ENCODE measurements at places on chromosomes 5 and 9.

- DNase-seq, result no peak
These were observed 452.1 kb upstream of the MPDZ start for GRCh38 chr9:13731637-13732036.

DNA sequence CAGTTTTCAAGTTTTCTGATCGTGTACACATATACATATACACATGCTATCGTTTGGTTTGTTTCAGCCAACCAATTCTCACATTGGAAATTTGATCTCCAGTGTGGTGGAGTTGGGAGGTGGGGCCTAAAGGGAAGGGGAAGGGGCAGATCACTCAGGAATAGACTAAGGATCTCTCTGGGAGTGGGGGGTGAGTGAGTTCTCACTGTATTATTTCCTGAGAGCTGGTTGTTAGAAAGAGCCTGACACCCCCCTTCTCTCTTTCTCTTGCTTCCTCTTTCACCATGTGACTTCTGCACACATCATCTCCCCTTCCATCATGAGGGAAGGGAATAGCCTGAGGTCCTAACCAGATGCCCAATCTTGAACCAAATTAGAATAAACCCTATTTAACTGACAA is 551.7 kb downstream of the MAT2B start:
- DNase-seq, result no peak

- DNase-seq, result no peak
These were observed 245.5 kb upstream of the RPS23 start for GRCh38 chr5:82523633-82524032.

DNA sequence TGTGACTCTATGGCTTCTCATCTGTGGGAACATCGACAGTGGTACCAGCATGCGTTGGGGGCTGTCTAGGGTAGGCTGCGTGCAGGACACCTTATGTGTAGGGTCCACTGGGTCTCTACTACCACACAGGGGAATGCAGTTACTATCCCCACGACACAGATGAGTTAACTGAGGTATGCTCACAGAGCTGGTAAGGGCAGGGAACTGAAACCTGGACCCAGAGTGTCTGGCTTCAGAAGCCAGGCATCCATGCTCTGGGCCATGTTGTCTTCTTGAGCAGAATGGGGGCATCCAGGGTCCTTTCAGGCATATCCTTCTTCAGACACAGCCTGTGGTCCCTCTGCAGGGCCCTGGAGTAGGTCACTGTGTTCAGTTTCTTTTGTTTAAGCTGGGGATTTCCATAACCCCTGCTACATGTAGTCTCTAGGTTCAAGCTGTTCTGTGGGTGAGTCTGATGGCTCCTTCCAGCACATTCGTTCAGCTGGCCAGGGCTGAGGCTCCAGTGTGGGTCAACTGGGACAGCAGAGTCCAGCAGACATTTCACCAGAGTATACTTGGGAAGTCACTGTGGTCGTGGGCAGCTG is 148.8 kb downstream of the GADD45G start:
- DNase-seq, result no peak

- no peak for DNase-seq
These were observed 75.4 kb upstream of the ARAP3 start for GRCh38 chr5:141757402-141757801.

GRCh38 chr5:176734756-176735342 is 75.5 kb upstream of the UNC5A start:
- no peak for DNase-seq

DNA sequence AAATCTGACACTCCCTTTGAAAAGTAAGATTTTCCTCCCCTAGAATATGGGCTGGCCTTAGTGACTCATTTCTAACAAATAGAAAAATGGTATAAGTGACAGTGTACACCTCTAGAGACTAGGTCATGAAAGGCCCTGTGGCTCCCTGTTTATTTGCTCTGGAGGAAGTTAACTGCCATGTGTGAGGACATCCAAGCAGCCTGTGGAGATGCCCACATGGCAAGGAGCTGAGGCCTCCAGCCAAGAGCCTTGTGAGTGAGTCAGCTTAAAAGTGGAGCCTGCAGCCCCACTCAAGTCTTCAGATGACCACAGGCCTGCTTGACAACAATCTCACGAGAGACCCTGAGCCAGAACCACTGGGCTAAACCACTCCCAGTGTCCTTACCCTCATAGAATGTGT is 128.1 kb upstream of the LHFPL2 start:
- DNase-seq, result no peak

GRCh38 chr5:95113489-95113888 is 171.4 kb downstream of the MCTP1 start:
- no peak for DNase-seq

GRCh38 chr9:113556877-113557593 is 93.5 kb downstream of the RGS3 start:
- no peak for DNase-seq

- DNase-seq, result no peak
These were observed 277.6 kb upstream of the EFNA5 start for GRCh38 chr5:107948377-107948776.

DNA sequence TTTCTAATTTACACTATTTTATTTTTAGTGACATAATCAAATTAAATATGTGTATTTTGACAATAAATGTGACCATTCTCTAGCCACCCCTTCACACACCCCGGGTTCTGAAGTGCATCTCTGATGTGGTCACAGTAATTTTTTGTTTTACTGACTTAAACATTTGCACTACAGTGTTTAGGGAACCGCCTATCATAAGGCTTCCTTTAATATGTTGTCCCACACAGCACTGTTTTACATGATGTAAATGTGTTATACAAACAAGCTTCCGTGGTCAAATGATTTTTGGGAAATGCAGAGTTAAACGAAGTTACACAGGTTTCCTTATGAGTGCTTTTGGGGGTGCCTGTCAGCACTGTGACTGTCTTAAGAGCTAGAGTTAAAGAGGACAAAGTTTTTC is 86.5 kb downstream of the KDM4C start:
- DNase-seq, result no peak

GRCh38 chr5:104551628-104552027 is 989.0 kb upstream of the NUDT12 start:
- no peak for DNase-seq

DNA sequence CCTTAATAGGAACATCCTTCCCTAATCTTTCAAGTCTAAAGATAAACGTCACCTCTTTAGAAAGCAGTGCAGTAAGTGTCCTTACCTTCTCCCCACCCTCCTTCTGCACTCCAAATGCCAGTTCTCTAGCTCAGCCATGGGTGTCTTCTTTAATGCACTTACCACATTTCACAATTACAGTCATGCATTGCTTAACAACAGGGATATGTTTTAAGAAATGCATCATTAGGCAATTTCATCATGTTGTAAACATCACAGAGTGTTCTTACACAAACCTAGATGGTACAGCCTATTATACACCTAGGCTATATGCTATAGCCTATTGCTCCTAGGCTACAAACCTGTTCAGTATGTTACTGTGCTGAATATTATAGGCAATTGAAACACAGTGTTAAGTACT is 91.2 kb downstream of the RFX3 start:
- DNase-seq, result no peak

GRCh38 chr9:88287972-88288371 is 100.3 kb upstream of the SPIN1 start:
- DNase-seq, result no peak

- no peak for DNase-seq
These were observed 269.6 kb downstream of the ELAVL2 start for GRCh38 chr9:23556459-23556858.

DNA sequence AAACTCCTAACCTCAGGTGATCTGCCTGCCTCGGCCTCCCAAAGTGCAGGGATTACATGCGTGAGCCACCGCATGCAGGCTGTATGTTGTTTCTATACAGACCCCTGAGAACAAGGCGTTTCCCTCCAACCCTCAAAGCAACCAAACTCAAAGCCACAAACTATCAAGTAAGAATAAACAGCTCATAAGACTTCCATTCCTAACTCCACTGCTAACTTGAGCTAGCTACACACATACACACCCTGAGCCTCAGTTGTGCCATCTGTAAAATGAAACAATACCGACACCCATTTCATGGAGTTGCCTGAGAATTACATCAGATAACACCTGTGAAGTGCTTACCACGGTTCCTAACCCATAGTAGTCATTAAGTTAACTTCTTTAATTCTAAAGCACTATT is 70.8 kb downstream of the SERINC5 start:
- no peak for DNase-seq

- DNase-seq, result no peak
These were observed 66.5 kb downstream of the EPB41L4B start for GRCh38 chr9:109254317-109254716.

DNA sequence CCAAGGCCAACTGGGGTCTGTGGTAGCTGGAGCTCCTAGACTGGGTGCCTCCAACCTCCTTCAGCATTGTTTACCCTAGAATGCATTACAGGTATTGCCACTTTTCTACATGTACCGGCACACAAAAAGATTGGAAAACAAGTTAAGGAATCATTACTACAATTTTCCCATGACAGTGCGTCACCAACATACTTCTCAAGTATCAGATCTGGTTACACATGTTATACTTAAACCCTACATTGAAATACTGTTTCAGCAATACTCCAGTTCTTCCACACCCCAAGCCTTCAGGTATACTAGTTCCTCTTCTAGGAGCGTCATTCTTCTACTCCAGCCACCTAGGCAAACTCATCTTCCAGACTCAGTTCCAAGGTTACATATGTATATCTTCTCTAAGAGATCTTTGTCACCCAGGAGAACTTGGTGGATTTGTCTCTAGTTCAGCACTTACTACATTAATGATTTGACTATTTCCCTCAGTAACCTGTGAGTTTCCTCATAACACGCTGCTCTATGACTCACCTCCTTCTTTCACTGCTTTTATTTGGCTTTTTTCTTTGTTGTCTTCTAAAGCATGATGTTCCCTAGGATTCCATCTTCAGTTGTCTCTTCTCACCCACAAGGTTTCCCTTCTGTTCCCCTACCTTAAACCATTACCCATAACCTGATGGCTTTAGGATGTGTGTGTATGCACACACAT is 217.0 kb downstream of the AP3B1 start:
- no peak for DNase-seq

DNA sequence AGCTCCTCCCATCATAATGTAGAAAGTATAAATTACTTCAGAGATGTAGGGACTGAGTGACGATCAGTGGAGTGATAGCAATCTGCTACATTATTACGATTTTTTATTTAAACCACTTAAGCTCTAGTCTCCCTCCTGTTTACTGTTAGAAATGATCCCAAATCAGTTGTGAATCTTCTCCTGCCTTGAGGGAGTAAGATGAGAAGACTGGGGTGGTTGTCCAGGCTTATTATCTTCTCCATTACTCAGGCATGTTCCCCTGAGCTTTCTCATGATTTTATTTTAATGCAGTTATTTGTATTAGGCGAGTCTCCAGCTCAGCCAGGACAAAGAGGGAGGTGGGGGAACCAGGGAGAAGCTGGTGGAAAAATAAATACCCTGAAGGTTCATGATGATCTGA is 48.2 kb upstream of the CTNNA1 start:
- DNase-seq, result no peak

GRCh38 chr5:147223948-147224791 is 10.7 kb upstream of the STK32A start:
- DNase-seq, result no peak

DNA sequence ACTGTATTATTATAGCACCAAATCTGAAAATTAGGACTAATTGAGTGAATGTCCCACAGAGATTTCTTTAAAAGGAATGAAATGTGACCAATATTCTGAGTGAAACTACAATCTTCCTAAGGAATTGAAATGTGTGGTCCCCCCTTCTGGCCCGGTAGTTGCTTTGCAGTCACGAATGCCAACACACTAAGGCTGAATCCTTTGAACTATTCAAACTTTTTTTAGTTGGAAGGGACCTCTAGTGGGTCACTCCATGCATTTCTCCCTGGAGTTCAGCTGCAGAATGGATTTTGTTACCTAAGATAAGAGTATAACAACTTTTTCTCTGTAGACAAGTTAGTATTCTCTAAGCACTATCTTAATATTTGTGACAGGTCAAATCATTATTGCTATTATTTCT is 2.8 kb downstream of the CDH6 start:
- no peak for DNase-seq

GRCh38 chr9:107404161-107404560 is 85.4 kb downstream of the KLF4 start:
- no peak for DNase-seq

- no peak for DNase-seq
These were observed 16.2 kb upstream of the TPM2 start for GRCh38 chr9:35705836-35706430.

DNA sequence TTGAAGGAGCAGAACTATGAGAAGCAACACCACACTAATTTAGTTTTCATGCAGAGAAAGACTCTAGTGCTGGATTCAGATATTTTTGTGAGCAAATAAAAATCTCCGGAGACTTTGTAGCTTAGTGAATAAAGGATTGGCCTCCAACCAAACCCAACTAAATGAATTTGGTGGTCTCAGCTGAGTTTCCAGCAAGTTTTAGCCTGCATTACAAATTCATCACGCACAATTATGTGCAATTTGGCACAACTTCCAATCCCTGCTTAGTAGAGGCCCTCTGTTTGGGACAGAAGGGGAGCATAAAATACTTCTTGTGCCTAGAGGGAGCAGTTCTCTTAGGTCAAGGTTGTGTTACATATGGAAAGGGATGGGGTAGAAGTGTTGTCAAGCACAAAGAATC is 112.3 kb upstream of the ADAMTSL1 start:
- DNase-seq, result no peak

DNA sequence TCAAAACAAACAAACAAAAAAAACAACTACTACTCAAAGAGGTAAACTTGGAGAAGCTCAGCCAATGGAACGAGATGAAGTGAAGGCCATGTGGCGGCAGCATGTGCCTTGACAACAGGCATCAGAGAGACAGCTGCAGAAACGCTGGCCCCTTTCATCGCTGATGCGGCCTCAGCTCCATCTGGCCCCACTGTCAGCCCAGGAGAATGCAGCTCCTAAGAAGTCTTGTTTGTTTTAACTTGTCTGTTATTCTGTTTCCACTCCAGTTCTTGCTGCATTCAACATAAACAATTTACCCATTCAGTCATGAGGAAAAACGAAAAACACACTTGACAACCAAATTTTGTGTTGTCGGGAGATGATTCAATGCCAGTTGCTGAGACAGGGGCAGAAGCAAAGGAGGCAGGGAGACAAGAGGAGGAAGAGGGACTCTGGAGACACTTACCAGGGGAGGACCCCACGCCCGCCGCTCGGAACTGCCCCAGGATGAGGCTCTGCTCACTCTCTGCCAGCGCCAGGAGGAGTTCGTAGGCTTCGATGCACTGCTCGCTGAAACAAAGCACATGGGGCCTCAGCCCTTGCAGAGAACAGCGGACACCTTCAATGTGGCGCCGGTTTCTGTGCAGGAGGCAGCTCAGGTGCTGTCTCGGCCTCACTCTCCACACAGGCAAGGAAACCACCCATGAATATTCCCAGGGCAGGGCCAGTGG is 91.2 kb downstream of the DCP2 start:
- DNase-seq, result no peak

DNA sequence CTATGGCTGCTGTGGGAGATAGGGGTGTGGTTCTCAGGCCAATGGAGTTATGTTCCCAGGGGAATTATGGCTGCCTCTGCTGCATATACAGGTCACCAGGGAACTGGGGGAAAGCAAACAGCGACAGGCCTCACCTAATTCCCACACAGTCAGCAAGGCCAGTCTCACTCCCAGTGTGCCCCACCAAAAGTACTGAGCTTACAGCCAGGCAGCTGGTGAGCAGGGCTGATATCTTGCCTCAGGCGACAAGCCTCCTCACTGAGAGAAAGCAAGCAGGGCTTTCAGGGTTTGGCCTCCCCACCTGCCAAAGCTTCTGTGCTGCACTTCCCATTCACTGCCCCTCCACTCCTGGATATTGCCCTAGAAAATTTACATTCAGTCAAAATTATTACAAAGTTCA is 273.8 kb upstream of the TARS1 start:
- no peak for DNase-seq

GRCh38 chr9:89430995-89431394 is 66.9 kb downstream of the SEMA4D start:
- no peak for DNase-seq
